CD4-positive, alpha-beta T cell treated with Interleukin-2 at 100 ng/mL for 4 hours (primary cell): ENCODE measurements at places on chromosomes 16 and 17.

DNA sequence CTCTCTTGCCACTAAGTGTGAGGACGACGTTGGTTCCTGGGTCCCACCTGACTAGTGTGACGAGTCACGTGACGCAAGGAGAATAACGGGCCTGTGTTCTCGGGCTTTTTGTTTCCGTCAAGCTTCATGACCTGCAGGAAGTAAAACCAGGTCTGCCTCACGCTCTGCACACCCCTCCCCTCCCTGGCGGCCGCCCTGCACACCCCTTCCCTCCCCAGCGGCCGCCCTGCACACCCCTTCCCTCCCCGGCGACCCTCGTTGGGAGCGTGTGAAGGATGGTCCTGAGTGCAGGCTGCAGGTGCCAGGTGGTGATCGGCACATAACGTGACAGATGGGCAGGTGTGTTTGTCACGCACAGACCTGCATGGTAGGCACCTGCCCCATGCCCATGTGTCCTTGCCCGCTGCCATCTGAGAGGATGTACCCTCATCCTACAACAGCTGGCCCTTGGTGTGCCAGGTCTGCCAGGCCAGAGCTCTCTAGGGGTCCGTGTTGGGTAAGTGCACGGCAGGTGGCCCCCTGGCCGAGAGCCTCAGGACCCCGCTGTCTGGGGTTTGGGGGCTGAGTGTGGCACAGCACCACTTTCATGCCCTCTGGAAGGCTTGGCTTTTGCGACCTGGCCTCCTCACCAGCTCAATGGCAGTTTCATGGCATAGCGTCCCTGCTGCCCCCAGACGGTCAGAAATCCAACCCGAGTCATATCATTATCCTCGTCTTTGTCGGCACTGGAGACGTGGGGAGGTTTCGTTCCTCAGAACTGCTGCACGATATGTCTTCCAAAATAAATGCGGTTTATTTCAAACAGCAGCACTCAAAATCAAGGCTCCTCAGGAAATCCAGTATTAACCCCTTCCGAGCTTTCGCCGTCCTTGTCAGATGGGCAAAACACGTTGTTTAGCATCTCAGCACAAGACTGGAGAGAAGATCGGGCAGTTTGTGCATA lies 191.8 kb upstream of the CHMP6 start:
- DNase-seq = no peak

DNA sequence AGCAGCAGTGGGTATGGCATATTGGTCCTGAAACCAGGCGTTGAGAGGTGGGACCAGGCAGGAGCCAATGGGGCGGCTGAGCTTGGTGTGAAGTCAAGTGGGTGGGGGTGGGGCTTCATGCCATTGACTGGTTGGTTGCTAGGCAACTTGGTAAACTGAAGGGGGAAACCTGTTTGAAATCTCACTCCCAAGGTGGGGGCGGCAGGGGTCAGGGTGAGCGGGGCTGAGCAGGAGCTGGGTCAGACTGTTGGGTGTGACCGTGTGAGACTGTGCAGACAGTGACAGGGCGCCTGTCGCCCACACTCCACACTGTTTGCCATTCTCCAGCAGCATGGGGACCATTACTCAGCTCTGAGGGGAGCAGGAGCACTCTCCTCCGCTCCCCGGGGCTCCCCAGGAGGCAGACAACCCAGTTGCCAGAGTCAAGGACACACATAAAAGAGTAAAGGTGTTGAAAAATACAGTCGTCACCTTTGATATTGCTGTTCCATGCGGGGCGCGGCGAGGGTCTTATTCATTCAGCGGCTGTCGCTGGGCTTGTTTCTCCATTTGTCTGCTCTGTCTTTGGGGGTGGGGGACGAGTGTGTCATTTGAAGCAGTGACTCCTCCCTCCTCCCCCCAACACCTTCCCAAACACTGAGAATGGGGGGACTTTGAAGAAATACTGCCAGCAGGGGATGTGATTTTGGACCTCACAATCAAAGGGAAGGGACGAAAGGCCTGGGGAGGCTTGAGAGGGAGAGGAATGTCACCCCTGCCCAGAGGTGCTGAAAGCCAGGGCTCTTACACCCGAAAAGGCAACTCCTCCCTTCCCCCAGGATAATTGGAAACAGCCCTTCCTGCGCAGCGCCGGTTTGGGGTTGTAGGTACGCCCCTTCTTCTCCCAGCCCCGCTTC lies 1.2 kb upstream of the EFNB3 start:
- DNase-seq = no peak

GRCh38 chr17:19343256-19343630 lies 19.3 kb downstream of the B9D1 start:
- DNase-seq = no peak

DNA sequence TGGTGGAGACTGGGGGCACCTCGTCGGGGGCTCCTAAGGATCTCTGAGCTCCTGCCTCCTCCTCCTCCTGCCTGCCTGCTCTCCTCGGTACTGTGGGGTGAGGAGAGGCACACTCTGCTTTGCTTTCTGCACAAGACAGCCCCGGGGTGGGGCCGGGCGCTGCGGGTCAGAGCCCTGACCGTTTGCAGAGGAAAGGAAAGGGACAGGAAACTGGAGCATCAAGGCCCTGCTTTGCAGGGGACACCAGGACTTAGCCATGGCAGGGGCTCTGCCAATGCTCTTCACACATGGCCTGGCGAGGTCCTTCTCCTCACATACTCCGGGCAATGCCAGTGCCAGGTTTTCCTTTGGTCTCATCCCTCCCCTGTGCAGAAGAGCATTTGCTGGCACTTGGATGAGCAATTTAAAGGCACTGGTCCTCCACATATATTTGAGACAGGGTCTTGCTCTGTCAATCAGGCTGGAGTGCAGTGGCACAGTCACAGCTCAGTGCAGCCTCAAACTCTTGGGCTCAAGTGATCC lies 23.8 kb upstream of the DOC2B start:
- no peak for DNase-seq

DNA sequence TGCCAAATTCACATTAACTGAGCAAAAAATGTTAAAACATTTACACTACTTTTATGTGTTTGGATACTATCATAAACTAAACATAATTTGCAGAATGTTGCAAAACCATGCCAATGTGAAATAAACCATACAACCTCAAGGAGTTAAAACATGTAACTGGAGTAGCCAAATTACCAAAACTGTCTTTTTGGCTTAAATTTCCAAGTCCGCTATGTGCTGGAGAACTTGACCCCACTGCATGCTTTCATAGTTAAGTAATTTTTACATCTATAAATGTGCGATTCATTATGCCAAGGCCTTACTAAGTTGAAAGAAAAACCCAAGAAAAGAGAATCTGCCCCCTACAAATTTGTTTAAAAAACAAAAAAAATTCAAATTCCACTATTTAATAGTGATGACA lies 28.2 kb downstream of the BRD7 start:
- no peak for DNase-seq

- DNase-seq = no peak
These were observed 1.8 kb upstream of the RHBDF1 start for GRCh38 chr16:74051-74746.
